ENCODE measurements at places on chromosomes 2 and 18. TPM values are rescaled to one million over a fixed set of nuclear protein-coding genes. Genes with fewer than 3 reads are reported as not detected.

The ONECUT2 gene
- under 0.01 TPM for total RNA-seq

The LRRTM1 gene
- not detected for total RNA-seq

The B3GNT7 gene
- total RNA-seq: not detected

The SMPD4 gene
- 5.4 TPM for total RNA-seq

The TBR1 gene
- not detected for total RNA-seq

The SETBP1 gene
- total RNA-seq: 3.3 TPM

The RAB6C gene
- not detected for total RNA-seq

The SERPINB3 gene
- not detected for total RNA-seq

The ATP6V1C2 gene
- total RNA-seq: not detected

The SKOR2 gene
- not detected for total RNA-seq

The ACTG2 gene
- 0.35 TPM for total RNA-seq

The FABP1 gene
- not detected for total RNA-seq

The RNF152 gene
- 33.3 TPM for total RNA-seq

The PRKAG3 gene
- total RNA-seq: 4.1 TPM

The FER1L5 gene
- total RNA-seq: 0.30 TPM

The MFSD2B gene
- total RNA-seq: 0.08 TPM

The CD8A gene
- not detected for total RNA-seq

The TTN gene
- 0.12 TPM for total RNA-seq

The TTR gene
- total RNA-seq: not detected

The NOP58 gene
- 33.9 TPM for total RNA-seq

The KRTCAP3 gene
- total RNA-seq: not detected

The SP5 gene
- total RNA-seq: not detected

The ERFE gene
- total RNA-seq: 0.82 TPM

The OTOS gene
- total RNA-seq: not detected

The RBKS gene
- 1.4 TPM for total RNA-seq

The TSPYL6 gene
- total RNA-seq: not detected

The AP1S3 gene
- total RNA-seq: 9.6 TPM

The TUBB6 gene
- total RNA-seq: 821 TPM

The CNDP2 gene
- total RNA-seq: 53.2 TPM

The STK17B gene
- 64.3 TPM for total RNA-seq

The FEV gene
- total RNA-seq: not detected

The PRSS56 gene
- total RNA-seq: not detected

The C1GALT1C1L gene
- total RNA-seq: 0.30 TPM

The GALR1 gene
- under 0.01 TPM for total RNA-seq

The MRPS5 gene
- total RNA-seq: 88.3 TPM

The R3HDM1 gene
- total RNA-seq: 3.6 TPM

Data from smooth muscle cell of the coronary artery (primary cell).